Activated B cell treated with CpG ODN at 0.5 μM for 24 hours (primary cell): ENCODE measurements at places on chromosomes 7 and 10. TPM values are rescaled to one million over a fixed set of nuclear protein-coding genes. Genes with fewer than 3 reads are reported as not detected.

DNA sequence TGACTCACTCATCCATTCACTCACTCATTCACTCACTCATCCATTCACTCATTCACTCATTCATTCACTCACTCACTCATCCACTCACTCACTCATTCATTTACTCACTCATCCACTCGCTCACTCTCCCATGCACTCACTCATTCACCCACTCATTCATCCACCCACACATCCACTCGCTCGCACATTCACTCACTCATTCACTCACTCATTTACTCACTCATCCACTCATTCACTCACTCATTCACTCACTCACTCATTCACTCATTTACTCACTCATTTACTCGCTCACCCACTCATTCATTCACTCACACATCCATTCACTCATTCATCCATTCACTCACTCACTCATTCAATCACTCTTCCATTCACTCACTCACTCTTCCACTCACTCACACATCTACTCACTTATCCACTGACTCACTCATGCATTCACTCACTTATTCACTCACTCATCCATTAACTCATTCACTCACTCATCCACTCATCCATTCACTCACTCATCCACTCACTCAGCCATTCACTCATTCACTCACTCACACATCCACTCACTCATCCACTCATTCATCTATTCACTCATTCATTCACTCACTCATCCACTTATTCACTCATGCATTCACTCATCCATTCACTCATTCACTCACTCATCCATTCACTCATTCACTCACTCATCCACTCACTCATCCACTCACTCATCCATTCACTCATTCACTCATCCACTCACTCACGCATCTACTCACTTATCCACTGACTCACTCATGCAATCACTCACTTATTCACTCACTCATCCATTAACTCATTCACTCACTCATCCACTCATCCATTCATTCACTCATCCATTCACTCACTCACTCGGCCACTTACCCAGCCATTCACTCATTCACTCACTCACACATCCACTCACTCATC, 74.0 kb downstream of the CARD11 start:
- DNase-seq, result no peak

DNA sequence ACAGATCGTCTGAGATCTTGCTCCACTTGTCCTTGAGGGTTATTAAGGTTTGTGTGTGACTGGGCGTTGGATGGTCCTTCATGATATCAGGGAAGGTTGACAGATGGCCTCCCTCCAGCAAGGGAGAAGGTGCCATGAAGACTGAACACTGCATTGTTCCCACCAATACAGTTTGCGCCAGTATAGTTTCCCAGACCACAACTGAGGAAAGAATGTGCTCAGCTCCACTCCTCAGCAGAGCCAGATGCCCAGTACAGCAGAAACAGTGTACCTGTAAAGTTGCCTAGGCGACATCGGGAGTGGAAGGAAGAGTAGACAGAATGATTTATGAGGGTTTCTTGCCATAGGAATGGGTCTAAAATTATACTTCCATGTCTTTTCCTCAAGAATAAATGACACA, 137.5 kb downstream of the ST7 start:
- DNase-seq, result no peak

- DNase-seq, result no peak
Measured at GRCh38 chr10:130404476-130405055, 268.4 kb downstream of the GLRX3 start.

- no peak for DNase-seq
Measured at GRCh38 chr7:101216860-101217387, 457 bp downstream of the PLOD3 start.

DNA sequence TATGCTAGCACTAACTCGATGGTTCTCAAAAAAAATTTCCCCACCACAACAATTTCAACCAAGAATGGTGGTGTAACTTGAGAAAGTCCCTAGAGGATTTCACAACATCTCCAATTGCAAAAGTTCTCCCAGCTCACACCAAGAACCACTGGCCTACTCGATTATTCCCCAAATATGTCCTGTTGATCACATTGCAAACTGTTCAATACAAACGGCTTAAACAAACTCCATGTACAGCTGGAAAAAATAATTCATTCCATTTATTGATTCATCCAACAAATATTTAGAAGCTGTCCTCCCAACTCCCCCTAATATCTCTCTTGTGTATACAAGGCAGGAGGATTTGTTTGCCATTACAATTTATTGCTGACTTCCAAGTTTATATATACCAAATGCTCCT, 19.1 kb downstream of the TMEM176B start:
- DNase-seq, result no peak

DNA sequence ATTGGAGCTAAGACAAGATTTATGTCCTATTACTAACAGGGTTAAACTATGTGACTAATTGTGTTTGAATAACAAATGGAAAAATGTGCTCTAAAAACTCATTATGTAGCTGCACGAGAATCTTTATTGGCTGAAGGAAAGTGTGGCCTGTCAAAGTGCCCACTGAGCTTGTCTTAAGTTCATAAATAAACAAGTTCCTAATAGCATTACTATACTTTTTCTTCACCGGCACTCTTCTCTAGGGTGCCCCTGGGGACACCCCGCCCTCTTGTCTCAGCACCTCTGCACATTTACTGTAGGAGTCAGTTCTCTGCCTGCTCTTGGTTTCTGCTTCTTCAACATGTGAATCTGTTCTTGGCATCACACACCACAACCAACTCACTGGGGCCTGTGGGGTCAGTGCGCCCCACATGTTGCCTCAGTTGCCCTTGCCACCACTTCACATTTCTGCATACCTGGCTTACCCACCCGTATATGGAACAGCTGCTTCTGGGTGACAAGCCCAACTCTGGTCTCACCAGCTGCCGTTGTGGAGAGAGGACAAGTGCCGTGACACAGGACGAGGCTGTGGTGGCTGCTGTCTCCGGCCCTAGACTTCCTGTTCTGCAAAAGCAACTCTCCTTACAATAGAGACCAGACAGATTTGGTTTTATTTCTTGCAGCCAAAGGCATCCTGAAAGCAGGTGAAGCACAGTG, 96.3 kb upstream of the DDC start:
- no peak for DNase-seq

GRCh38 chr10:119274519-119275045, 67.2 kb downstream of the GRK5 start:
- DNase-seq, result no peak

- no peak for DNase-seq
Measured at GRCh38 chr10:91820144-91820543, 21.9 kb downstream of the TNKS2 start.

DNA sequence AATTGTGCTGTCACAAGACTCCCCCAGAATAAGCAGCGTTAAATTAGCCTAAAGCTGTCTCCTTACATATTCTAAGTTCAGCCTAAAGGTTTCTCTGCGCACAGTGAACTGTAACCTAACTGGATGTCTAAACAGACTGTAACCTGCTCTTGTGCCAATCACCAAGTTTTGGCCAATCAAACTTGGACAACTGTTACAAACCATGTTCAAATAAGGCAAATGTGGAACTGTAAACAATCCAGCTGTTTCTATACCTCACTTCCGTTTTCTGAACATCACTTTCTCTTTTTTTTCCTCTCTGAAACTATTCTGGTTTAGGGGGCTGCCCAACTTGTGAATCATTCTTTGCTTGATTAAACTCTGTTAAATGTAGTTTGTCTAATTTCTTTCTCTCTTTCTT, 252.2 kb upstream of the HABP2 start:
- no peak for DNase-seq

GRCh38 chr7:17625043-17625442, 315.3 kb downstream of the SNX13 start:
- DNase-seq, result no peak

DNA sequence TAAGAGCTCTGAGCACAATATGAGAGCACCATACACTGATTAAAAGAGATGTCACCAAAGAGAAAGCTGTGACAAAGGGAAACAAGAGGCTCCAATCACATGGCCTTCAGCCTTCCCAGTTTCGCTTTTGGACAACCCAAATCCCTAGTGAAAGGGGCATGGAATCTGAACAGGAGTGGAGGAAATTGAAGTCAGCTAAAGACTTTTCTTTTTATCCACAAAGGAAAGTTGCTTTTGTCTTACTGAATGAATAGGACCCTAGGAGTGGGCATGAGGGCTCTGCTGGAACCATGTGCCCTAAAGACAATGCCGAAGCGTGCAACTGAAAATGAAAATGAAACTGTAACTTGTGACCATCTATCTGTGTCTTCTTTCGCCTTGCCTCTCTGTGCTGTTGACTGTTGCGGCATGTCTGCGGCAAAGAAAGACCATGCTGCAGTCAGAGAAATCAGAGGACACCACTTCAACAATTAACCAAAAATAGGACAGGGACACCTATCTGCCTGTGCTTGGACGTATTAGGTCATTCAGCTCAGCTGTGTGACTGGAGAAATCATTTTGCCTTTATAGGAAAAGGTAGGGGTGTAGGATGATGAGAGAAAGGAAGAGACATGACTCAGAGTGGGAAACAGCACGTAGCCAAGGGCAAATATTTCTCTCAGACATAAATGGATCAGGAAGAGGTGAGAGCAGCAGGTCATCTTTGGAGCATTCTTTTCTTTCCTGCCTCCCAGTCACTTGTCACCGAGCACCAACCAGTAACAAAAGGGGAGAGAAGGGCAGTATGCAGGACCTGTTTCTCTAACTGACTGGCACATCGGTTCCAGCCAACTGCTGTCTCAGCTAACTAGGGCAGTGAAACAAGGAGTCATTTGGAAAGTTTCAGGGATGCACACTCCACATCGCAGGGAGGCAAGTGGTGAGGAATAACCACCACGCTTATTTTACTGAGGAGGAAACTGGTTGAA, 12.3 kb downstream of the CAV2 start:
- no peak for DNase-seq

DNA sequence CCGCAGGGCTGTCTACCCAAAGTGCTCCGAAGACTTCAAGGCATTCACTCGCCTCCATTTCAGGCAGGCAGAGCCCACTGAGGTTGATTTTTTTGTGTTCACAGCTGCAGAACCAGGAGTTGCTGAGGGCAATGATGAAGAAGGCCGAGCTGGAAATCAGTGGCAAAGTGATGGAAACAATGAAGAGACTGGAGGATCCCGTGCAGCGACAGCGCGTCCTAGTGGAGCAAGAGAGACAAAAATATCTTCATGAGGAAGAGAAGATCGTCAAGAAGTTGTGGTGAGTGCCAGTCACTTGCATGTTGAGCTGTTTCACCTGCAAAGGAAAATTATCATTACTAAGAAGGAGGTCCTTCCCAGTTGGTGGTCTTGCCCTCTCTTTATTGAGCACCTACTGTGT, 210.5 kb downstream of the ARHGAP21 start:
- DNase-seq, result no peak

DNA sequence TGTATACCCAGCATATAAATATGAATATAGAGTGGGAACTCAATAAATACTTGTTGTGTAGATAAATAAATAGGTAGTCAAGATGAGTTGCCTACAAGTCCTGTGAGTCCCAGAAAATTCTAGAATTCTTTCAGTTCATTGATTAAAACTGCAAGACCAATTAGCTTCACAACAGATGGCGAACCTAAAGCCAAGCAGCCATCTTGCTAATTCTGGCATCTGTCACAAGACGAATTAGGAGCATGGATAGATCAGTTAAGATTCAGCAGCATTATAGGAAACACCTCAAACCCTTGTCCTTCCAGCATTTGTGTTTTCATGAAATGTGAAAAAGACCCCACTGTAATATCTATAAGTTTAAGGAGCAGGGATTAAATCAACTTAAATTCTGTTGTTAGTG, 552.7 kb downstream of the MAGI2 start:
- DNase-seq, result no peak

DNA sequence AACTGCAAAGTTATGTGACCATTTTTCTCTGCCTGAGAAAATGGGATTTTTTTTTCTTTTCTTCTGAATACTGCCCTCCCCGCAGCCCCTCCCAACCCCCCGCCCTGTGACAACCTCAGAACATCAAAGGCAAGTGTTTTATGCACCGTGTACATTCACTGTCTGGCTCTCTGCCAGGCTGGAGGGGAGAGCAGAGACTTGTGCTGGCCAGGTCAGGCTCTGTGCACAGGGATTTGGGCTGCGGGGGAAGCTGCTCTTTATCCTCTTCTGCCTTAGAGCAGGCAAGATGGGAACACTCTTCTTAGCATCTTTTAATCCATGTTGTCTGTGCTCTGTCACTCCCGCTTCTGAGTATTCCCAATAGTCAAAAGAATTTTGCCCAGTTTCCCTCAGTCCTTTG, 195.1 kb downstream of the CCSER2 start:
- DNase-seq, result no peak

DNA sequence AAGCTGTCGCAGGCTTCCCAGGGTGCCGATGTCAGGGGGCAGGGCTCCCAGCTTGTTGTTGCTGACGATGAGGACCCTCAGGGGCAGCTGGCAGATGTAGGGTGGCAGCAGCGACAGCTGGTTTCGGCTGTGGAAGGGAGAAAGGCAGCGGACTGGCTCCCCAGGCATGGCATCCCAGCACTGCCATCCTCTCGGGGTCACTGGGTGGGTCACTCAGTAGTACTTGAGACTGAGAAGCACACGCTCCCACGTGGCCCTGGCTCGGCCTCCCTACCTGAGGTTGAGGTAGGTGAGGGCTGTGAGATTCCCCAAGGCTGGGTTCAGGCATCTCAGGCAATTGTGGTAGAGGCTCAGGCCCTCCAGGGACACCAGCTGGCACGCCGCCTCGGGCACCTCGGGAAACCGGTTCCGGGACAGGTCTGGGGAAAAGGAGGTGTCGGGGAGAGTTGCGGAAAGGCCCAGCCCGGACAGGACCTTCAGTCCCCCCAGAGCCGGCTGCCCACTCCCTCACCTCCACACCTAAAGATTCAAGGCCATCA, 3.8 kb downstream of the LRCH4 start:
- no peak for DNase-seq

DNA sequence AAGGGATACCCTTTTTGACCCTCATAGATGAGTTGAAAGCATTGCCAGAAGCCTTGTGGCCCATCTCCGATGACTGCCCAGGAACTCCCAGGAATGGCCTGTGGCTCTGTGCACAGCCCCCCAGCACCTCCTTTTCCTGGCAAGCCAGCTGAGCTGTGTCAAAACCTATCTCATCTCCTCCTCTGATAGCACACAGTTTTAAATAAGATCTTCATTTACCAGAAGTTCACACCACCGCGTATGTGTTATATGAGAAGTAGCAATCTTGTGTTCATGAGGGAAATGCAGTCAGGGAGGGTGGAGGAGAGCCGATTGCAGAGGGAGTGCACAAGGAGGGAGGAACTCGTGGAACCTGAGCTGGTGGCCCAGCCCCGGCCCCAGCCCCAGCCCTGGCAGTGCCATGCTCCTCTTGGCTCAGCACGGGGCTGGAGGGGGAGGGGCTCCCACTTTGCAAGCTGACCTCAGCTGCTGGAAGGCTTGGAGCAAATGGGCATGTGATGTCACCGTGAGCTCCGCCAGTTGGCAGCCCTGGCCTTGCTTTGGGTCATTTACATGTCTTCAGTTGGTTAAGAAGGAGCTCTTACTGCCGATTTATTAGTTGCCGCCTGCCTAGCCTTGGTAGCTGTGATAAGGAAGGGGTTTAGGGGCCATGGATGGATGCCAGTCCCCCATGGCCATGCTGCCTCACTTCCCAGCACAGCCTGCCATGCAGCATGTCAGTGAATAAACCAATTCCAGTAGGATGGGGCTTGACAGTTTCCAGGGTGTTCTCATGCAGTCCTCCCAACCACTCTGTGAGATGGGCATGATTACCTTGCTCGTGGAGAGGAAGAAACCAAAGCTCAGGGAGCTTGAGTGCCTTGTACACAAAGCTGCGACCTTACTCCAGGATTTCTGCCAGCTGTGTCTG, 20.0 kb downstream of the UNC5B start:
- DNase-seq, result no peak

- DNase-seq, result no peak
Measured at GRCh38 chr10:52335665-52336064, 21.6 kb downstream of the DKK1 start.

NEBL gene
- total RNA-seq, result not detected in 2 replicates

SEPTIN14 gene
- not detected in 2 replicates for total RNA-seq

VIPR2 gene
- not detected in 2 replicates for total RNA-seq

SORCS1 gene
- not detected in 2 replicates for total RNA-seq

ZMIZ2 gene
- 378 and 440 TPM in 2 replicates for total RNA-seq

GJD4 gene
- total RNA-seq, result not detected in 2 replicates
